Stimulated activated CD8-positive, alpha-beta memory T cell treated with anti-CD3 and anti-CD28 coated beads, Interleukin-4, amount 100 ng/mL, for 4 hours (primary cell): ENCODE measurements at places on chromosomes 2 and 18.

DNA sequence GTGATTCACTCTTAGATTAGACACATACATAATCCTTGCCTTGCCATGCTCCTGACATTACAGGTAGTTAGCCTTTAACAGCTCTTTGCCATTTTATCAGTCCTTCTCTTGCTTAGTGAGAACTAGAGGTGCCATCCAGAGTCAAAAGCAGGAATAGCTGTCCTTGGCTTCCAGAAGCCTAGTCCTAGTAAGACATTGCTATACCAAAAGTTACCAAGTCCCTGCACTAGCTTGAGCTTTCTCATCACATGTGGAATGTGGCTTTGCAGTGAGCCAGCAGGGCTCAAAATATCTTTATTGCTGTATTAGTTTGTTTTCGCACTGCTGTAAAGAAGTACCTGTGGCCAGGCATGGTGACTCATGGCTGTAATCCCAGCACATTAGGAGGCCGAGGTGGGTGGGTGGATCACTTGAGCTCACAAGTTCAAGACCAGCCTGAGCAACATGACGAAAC, 104.7 kb upstream of the NOSTRIN start:
- no peak for DNase-seq

DNA sequence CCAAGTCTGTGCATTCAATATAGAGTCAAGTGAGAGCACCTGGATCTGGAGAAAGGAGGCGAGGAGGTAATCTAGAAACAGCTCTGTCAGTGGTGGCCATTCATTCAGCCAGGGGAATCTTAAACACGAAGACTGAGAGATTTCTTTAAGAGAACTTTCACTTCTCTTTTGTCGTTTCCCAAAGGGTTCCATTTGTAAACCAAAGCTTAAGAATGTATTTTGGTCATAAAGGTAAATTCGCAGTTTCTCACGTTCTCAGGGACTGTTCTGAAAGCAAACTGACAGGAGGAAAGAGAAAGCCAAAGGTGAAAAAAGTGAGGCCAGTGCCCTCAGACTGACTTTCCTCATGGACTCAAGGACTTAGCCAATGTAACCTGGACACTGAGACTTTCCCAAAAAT, 513.5 kb downstream of the CMPK2 start:
- no peak for DNase-seq

- no peak for DNase-seq
Observed at GRCh38 chr2:30029804-30030203, 108.4 kb upstream of the ALK start.

GRCh38 chr18:26103579-26103978, 13.2 kb upstream of the SS18 start:
- no peak for DNase-seq

- DNase-seq, result no peak
Observed at GRCh38 chr18:58527285-58527951, 101.5 kb downstream of the ALPK2 start.

DNA sequence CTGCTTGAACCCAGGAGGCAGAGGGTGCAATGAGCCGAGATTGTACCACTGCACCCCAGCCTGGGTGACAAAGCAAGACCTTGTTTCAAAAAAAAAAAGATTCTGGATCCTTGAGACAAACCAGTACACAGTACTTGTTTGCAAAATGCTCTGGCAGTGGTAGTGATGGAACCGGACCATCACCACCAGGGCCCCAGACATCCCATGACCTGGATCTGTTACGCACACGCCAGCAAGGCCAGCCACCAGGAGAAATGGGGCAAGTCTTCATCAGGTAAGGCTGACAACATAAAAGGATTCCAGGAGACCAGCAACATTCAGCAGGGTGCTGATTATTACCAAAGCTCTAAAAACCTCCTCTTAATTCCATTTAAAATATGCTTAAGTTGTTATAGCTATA, 35.5 kb downstream of the TBC1D8 start:
- no peak for DNase-seq

- DNase-seq, result no peak
Observed at GRCh38 chr18:62368100-62368499, 43.0 kb downstream of the TNFRSF11A start.

GRCh38 chr2:241302759-241303651, 12.5 kb downstream of the HDLBP start:
- DNase-seq, result no peak

- no peak for DNase-seq
Observed at GRCh38 chr2:3670941-3671340, 12.9 kb downstream of the ALLC start.

GRCh38 chr2:148952621-148953020, 77.6 kb downstream of the KIF5C start:
- no peak for DNase-seq

- DNase-seq, result no peak
Observed at GRCh38 chr2:236546561-236547002, 23.0 kb upstream of the ACKR3 start.

GRCh38 chr18:47175283-47175897, 774 bp downstream of the IER3IP1 start:
- no peak for DNase-seq

DNA sequence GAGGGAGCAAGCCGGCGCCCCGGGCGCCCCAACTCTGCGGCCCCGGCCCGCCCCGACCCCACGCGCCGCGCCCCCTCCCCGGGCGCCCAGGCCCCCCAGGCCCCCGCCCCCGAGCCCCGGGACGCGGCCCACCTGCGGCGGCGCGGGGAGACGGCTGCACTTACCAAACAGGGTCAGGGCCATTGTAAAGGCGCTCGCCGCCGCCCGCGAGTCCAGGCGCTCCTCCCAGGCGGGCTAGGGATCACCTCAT, 526 bp downstream of the CHN1 start:
- DNase-seq, result no peak

DNA sequence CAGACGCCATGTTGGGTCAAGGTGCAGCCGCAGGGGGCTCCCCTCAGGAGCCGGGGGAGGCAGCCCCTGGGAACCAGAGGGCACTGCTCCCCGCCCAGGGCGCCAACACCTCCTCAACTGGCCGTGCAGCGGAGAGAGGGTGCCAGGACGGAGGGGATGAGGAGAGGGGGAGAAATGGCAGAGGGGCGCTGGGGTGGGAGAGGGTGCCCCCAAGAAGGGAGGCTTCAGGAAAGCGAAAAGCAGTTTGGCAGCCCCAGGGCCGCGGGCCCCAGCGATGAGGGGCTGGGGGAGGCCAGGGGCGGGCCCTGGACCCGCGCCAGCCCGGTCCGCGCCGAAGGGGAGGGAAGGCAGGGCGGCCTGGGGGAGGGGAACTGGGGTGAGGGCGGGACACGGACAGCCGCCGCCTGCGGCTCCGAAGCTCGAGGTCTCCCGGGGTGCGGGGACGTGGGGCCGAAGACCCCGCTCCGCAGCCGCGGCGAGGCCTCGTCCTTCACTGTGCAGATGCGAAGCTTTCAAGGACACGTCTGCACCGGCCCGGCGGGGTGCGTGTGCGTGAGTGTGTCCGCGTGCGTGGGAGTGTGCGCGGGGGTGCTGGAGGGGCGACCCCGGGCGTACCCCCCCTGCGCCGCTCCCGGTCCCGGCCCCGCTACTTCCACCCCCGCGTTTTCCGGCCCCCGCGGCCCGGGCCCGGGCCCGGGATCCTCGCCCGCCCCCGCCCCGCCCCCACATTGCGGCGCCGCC, 1.4 kb downstream of the DNMT3A start:
- DNase-seq, result no peak
